ENCODE measurements at places on chromosomes 6 and 20.
A peak's percentile ranks its signal among the peaks of the same experiment; 100 is the strongest.

DNA sequence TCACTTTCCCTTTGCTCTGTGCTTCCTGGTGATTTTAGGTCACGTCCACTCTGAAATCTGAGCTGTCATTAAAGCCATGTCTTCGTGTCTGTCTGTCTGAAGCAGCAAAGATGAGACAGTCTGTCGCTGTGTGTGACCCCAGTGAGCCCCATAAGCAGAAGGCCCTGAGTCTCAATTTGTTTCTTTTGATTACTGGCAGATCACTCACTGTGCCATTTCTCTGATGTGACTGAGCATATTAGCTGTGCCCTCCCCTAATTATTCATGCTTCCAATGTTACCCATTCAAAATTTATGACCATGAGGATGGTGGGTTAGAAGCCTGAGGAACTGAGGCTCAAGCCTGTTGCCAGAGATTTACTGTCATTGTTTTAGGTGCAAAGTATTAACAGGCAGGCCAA is 117.6 kb downstream of the PLCB1 start:
- no peak overlapping the region for H3K27ac ChIP-seq
- H3K4me1 ChIP-seq, result no peaks in the 10 kb centered on the region
- no peak for DNase-seq
- no peaks in the 10 kb centered on the region for H3K36me3 ChIP-seq
- H3K27me3 ChIP-seq, result peaks cover 2% of the 10 kb centered on the region

DNA sequence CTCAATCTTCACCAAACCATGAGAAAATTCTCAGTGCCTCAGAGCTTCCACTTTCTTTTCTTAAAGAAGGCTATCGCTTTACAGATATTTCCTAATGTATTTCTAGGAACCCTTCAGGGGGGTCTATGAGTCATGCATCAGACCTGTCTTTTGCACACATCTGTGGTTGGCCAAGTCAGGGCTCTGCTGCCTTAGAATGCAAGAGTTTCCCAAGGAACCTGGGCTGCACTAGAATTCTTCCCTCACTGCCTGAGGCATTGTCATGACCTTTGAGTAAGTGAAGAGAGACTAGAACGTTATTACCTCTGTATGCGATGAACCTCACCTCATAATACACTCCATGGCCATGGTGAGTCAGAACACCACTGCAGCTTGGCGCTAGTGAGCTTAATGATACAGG is 365.0 kb upstream of the ID4 start:
- H3K27ac ChIP-seq, result no peak overlapping the region
- DNase-seq, result no peak
- H3K27me3 ChIP-seq, result no peaks in the 10 kb centered on the region
- H3K4me3 ChIP-seq, result no peak overlapping the region
- H3K4me1 ChIP-seq, result no peaks in the 10 kb centered on the region

DNA sequence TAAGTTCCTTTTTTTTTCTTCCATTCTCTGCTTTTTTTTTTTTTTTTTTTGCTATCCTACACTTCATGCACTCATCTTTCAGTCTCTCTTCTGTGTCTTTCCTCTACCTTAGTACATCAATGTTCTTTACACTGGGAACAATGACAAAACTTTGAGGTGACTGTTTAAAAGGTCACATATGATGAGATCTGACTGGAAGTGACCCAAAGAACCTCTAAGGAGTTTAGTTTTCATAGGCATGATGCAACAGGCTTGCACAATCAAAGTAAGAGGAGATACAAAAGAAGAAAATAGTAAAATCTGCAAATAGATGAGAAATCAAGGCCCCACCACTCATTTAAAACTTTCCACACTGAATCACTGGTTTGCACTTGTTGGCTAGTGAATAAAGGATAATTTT is 840.8 kb downstream of the TBC1D32 start:
- no peak overlapping the region for H3K4me3 ChIP-seq
- H3K4me1 ChIP-seq, result no peaks in the 10 kb centered on the region
- H3K27me3 ChIP-seq, result no peaks in the 10 kb centered on the region
- DNase-seq, result no peak
- H3K27ac ChIP-seq, result no peak overlapping the region

DNA sequence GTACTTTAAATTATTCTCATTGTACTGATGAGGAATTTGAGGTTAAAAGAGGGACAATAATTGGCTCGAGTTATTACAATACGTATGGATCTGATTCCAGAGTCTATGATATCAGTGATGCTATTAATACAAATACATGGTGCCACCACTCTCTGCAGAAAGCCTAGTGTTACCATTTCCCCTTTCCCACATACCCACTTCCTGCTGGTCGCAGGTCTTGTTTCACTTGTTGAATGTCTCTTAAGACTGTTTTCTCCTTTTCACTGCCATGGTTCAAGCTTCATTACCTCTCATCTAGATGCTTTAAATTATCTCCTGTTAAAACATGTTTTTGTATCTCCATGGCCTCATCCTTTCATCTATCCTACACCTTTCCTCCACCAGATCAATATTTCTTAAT is 62.0 kb downstream of the FHL5 start:
- H3K27ac ChIP-seq, result no peak overlapping the region
- no peaks in the 10 kb centered on the region for H3K36me3 ChIP-seq
- peaks cover 9% of the 10 kb centered on the region for H3K27me3 ChIP-seq
- H3K4me1 ChIP-seq, result no peaks in the 10 kb centered on the region
- H3K4me3 ChIP-seq, result no peak overlapping the region

DNA sequence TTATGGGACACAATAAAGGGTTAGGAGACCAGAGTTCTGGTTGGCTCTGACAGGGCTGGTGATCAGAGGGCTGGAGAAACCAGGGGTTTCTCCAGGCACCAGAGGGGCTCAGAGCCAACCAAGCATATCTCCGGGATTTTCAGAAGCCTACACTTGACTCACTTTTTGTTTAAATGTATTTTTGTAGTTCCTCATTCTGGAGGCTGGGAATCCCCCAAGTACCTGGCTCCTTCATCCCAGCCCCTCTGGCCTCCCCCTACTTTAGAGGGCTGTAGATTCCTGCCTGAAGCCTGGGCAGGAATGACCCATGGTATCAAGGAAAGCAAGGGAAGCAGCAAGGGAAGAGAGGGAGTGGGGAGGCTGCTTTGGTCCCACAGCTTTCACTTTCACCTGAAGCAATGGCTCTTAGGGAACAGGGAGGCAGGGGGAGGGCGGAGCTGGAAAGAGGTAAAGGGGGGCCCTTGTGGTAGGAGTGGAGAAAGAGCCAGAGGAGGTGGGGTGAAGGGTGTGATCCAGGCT is 973 bp downstream of the CD40 start:
- H3K4me3 ChIP-seq, result peak overlapping the region; percentile 96
- DNase-seq, result no peak
- no peak overlapping the region for H3K27ac ChIP-seq
- H3K4me1 ChIP-seq, result peaks cover 19% of the 10 kb centered on the region
- H3K27me3 ChIP-seq, result peaks cover 1% of the 10 kb centered on the region

Measured in activated naive CD4-positive, alpha-beta T cell treated with anti-CD3 and anti-CD28 coated beads for 36 hours (primary cell).